ENCODE measurements at places on chromosomes 6 and 20.

DNA sequence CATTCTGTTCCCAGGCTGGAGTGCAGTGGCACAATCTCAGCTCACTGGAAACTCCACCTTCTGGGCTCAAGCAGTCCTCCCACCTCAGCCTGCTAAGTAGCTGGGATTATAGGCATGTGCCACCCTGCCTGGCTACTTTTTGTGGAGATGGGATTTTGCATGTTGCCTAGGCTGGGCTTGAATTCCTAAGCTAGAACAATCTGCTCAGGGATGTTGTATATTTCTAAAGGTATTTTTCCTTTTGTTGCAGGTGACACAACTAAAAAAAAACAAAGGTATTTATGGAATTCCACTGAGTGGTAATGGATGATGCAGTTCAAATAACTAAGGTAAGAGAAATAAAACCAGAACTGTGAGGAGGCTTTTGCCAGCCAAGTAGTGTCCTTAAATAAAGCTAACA, 49.7 kb downstream of the PTPRA start:
- H3K4me1 ChIP-seq, result no peaks in the 10 kb centered on the region
- no peak overlapping the region for H3K4me3 ChIP-seq
- no peaks in the 10 kb centered on the region for H3K36me3 ChIP-seq

DNA sequence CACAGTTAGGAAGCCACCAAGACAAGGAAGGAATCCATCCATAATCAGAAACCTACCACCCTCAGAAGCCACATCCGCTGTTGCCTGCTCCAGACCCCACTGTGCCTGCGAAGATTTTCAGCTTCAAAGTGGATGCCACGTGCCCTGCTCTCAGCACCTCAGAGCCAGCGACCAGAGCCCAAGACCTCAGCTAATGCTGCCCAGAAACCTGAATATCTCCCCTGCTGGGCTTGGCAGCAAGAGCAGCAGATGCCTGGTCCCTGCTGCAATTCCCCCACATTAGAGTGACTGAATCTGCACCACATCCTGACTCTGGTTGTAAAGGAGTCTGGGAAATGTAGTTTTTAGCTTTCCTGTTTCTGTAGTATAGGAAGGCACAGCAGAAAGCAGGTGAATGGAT, 10.7 kb upstream of the ULBP3 start:
- H3K36me3 ChIP-seq, result no peaks in the 10 kb centered on the region
- no peak overlapping the region for H3K4me3 ChIP-seq
- no peak for DNase-seq
- H3K27me3 ChIP-seq, result no peaks in the 10 kb centered on the region
- peaks cover 11% of the 10 kb centered on the region for H3K4me1 ChIP-seq

- H3K27ac ChIP-seq, result no peak overlapping the region
- peaks cover 13% of the 10 kb centered on the region for H3K4me1 ChIP-seq
- no peaks in the 10 kb centered on the region for H3K27me3 ChIP-seq
- H3K4me3 ChIP-seq, result no peak overlapping the region
- DNase-seq, result no peak
These were observed 27.9 kb upstream of the BMP6 start for GRCh38 chr6:7697820-7698623.

DNA sequence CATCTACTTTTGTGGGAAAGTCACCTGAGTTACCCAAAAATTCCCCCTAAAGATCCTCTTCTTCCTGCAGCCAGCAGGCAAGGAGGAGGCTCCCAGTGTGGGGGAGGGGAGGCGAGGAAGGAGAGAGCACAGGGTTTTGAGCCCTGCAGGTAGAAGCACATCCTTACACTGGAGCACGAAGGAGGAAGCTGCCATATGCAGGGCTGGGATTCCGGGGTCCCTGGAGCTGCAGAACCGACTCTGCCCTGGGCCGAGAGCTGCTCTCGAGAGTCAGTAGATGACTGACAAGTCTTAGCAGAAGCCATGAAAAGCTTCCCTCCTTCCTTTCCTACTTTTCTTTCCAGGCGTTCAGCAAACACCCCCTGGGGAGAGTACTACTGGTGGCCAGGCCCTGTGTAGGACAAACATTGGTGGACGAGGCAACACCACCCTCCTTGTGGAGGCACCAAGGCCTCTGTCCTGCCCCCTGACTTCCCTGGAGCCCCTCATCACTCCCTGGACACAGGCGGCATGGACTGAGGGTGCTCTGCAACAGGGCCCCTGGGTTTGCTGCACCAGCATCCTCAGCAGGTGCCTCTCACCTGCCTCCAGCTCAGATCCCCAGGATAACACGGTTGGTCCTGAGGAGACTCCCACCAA, 211.7 kb upstream of the CST7 start:
- H3K27ac ChIP-seq, result no peak overlapping the region
- DNase-seq, result no peak
- peaks cover 4% of the 10 kb centered on the region for H3K27me3 ChIP-seq
- no peaks in the 10 kb centered on the region for H3K36me3 ChIP-seq
- H3K4me1 ChIP-seq, result no peaks in the 10 kb centered on the region

GRCh38 chr6:25692472-25692871, 40.5 kb downstream of the SCGN start:
- H3K27me3 ChIP-seq, result no peaks in the 10 kb centered on the region
- H3K27ac ChIP-seq, result no peak overlapping the region
- no peak overlapping the region for H3K4me3 ChIP-seq

- no peak overlapping the region for H3K4me3 ChIP-seq
- DNase-seq, result no peak
- no peaks in the 10 kb centered on the region for H3K4me1 ChIP-seq
These were observed 180.0 kb upstream of the SMLR1 start for GRCh38 chr6:130647246-130647645.

DNA sequence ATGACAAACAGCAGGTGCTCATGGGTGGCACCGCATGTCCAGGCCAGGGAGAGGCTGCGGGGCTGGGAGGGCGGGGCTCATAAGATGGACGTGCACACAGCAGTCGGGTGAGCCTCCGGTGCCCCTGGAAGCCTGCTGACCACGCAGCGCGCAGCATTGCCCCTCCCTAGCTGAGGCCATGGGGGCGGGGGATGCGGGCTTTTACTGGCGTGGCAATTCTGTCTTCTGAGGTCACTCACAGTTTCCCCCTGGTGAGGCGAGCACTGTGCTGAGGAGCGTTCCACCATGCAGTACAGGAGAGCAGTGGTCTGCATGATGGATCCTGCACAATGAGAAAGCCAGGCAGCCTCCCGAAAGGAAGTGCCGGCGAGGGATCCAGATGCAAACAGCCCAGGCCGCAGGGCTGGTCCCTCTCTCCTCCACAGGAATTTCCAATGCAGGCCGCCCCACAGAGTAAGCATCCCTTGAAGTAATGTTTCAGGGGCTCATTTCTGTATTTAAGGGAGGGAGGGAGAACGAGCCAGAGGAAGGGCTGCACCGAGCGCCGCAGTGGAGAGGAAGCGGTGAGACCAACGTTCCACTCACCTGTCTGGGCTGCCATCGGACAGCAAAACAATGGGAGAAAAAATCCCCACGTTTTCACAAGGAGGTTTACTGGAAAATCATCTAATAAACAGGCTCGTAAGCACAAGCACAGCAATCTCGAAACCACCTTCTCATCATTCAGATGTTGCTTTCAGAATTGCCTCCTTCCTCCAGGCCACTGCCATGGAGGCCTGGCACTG, 56.0 kb downstream of the IRF4 start:
- H3K27me3 ChIP-seq, result no peaks in the 10 kb centered on the region
- no peaks in the 10 kb centered on the region for H3K36me3 ChIP-seq
- no peak overlapping the region for H3K27ac ChIP-seq
- H3K4me3 ChIP-seq, result no peak overlapping the region
- no peak for DNase-seq

DNA sequence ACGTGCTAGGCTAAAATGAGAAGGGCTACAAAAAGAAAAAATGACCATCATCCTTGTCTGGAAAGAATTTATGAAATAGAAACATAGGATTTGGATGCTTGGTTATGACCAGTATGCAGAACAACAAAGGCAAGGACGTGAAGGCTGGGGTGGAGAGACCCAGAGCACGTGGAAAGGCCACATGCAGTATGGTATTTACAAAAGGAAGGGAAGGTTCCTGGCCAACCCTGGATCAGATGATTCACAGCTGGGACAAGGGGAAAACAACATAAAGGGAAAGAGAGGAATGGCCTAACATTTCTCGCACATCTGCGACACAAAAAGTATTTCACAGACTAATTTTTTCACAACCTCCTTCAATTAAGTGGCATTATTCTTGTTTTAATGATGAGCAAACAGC, 8.2 kb downstream of the STX7 start:
- DNase-seq, result no peak
- H3K27me3 ChIP-seq, result no peaks in the 10 kb centered on the region
- peaks cover 2% of the 10 kb centered on the region for H3K36me3 ChIP-seq
- no peak overlapping the region for H3K4me3 ChIP-seq

DNA sequence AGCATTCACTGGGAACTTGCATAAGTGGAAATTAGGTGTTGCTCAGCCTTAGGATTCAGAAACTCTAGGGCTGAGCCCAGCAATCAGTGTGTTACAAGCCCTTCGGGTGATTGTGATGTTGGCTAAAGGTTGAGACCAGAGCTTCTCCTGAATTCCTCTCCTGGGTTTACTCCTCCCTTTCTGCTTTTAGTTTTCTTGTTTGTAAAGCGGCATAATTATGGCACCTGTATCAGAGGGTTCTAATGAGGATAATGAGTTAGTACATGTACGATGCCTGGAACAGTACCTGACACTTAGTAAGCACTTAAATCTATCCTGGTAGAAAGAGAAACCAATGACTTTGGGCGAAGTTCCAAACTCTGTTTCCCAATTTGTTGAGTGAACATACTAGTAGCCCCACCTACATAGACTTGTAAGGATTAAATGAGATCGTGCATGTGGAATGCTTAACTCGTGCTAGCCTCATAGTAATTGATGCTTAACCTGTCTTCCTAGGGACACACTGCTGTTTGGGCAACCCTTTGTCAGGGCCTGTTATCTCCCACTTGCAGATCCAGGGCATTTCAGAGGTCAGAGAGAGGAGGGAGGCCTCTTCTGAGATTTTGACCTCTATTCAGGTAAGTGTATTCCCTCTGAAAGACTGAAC, 932 bp upstream of the EZR start:
- peak overlapping the region; percentile 98 for H3K27ac ChIP-seq
- peaks cover 21% of the 10 kb centered on the region for H3K36me3 ChIP-seq
- no peaks in the 10 kb centered on the region for H3K27me3 ChIP-seq
- H3K4me1 ChIP-seq, result peaks cover 18% of the 10 kb centered on the region

DNA sequence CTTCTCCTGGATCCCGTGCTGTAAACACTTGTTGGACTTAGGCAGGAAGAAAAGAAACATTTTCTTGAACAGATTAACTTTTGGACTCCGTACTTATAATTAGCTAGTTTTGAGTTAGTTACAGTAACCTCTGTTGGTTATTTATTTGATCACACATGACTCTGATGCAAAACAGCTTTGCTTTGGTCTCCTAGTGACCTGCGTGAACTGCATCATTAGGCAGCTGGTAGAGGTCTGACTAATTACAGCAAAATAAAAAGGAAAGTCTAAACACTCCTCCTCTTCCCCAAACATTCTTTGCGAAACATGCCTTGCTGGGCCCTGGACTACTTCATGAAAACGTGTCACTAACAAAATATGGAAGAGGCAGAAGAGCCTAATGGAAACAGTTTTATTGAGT, 61.1 kb upstream of the ZFP64 start:
- H3K27ac ChIP-seq, result no peak overlapping the region
- H3K36me3 ChIP-seq, result no peaks in the 10 kb centered on the region
- H3K4me1 ChIP-seq, result no peaks in the 10 kb centered on the region
- no peak for DNase-seq
- H3K4me3 ChIP-seq, result no peak overlapping the region
- no peaks in the 10 kb centered on the region for H3K27me3 ChIP-seq

GRCh38 chr20:25251019-25251418, 3.1 kb downstream of the PYGB start:
- H3K27ac ChIP-seq, result no peak overlapping the region
- no peak for DNase-seq
- peak overlapping the region; percentile 97 for H3K4me3 ChIP-seq

DNA sequence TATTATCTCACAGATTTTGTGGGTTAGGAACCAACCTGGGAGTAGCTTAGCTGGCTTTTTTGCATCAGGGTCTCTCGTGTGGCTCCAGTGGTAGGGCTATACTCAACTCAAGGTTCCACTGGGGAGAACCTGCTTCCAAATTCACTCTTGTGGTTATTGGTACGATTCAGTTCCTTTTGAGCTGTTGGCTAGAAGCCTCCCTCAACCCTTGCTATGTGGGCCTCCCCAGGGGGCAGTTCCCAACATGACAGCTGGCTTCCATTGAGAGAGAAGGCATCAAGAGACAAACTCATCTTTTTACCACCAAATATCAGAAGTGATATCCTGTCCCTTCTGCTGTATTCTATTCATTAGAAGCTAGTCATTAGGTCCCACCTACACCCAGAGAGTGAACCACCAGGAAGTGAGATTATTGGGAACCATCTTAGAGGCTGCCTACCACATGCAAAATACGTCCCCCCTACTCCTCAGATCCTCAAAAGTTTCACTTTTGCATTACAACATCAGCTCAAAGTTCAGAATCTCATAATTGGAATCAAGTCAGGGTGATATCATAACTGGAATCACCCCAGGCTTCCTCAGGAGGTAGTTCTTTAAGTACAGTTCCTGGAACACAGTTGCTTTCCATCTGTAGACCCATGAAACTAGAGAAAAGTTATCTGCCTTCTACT, 30.9 kb downstream of the MKKS start:
- H3K27ac ChIP-seq, result no peak overlapping the region
- H3K4me1 ChIP-seq, result no peaks in the 10 kb centered on the region
- H3K27me3 ChIP-seq, result no peaks in the 10 kb centered on the region
- no peak overlapping the region for H3K4me3 ChIP-seq
- no peak for DNase-seq
- H3K36me3 ChIP-seq, result peaks cover 3% of the 10 kb centered on the region

DNA sequence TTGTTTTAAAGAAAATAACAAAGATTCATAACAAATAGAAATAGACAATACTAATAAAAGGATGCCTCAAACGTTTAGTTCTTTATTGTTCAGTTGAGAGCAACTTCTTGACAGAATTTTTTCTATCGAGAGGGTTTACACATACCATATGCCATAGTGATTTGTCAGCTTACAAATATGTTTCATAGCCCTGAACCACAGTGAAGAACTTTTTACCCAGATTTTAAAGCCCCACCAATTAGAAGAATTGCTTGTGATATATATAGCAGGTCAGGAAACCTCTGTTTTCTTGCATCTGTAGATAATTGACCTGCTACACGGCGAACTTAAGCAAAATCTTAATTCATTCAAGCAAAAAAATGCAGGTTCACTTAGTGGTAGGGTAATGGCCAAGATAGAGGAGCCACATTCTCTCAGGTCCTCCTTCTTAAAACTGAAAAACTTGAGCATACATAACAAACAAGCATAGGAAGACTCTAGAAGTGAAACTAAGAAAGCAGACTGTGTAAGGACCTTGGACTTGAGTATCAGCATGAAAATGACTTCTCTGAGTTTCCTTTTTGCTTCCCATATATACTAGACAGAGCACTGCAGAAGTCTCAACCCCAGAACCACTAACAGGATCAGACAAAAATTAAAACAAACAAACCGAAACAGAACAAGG, 39.5 kb downstream of the CRISP1 start:
- H3K4me1 ChIP-seq, result no peaks in the 10 kb centered on the region
- no peak overlapping the region for H3K27ac ChIP-seq
- no peaks in the 10 kb centered on the region for H3K36me3 ChIP-seq
- H3K4me3 ChIP-seq, result no peak overlapping the region

GRCh38 chr6:23202207-23202606, 632.8 kb downstream of the HDGFL1 start:
- DNase-seq, result no peak
- H3K4me1 ChIP-seq, result no peaks in the 10 kb centered on the region
- H3K36me3 ChIP-seq, result no peaks in the 10 kb centered on the region
- no peaks in the 10 kb centered on the region for H3K27me3 ChIP-seq
- H3K27ac ChIP-seq, result no peak overlapping the region
